ENCODE measurements at places on chromosomes 3 and 15.

DNA sequence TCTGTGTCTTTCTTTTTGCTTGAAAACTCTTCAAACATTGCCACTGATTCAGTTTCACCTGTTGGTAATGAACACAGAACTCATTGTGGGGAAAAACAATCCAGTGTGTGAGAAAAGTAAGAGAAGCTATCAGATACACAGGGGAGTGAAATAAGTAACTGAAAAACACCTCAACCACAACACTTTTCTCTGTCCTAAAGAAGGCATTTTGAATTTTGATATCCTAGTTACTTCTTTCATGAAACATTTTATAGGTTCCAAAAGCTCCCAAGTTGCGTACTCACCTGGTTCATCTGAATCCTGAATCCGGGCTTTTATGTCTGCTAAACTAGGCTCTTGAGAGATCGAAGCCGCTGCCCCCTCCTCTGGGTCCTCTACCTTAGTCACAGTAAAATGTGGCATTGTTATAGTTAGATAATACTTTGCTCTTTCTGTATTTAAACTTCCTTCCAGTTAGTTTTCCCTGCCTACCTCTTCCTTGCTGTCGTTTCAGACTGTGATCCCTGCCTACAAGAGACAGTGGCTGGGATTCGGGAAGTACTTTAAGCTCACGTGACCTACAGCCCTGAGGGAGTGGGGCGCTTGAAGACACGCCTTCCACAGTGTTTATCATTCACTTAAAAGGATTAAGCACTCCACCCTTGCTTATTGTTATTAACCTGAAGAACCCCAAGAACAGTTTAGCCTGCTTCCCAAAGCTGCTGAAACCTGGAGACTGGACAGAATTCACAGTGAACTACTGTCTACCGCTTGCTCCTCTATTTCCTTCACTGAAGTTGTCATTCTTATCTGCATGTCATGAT is 19.1 kb downstream of the SLC12A6 start:
- DNase-seq, result peak; percentile 38

DNA sequence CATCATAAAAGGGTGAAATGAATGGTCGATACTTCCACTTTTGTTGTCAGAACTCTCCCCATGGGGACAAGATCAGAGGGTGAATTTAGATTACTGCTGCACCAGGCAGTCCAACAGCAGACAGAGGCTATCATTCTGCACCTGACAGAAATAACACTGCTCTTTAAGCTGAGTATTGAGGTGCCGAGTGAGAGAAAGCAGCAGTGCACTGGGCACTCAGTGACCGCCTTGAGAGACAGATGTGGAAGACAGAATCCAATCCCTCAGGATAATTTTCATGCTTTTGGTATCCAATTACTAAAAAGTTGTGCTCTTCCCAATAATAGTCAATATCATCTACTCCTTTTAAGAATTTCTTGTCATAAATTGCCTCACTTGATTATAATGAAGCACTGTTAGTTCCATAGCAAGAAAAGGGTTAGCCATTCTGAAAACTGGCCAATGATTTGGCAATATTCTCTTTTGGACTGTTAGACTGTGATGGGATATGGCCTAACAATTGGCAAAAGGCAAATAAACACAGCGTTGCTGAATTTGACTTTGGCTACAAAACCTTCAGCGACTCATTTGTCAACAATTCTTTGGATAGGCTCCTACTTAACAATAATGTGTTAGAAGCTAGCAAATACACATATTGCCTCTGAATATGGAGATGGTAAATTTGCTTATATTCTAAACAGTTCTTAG is 5.5 kb downstream of the FGF7 start:
- no peak for DNase-seq

- DNase-seq, result no peak
Observed at GRCh38 chr3:174951034-174951433, 91.9 kb downstream of the NAALADL2 start.

DNA sequence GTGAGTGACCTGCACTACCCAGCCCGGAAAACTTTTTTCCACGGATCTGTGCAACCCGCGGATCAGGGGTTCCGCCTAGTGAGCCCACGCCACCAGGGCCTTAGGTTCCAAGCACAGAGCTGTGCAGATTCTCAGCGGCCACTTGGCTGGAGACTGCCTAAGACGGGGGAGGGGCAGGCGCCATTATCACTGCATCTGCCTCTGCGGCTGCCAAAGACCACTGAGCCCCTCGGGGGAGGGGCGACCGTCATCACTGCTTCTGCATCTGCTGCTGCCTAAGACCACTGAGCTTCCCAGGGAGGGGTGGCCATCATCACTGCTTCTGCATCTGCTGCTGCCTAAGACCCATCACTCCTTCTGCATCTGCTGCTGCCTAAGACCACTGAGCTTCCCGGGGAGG is 460.2 kb downstream of the OCA2 start:
- DNase-seq, result no peak

GRCh38 chr3:109804697-109805096 is 467.4 kb upstream of the DPPA4 start:
- no peak for DNase-seq

DNA sequence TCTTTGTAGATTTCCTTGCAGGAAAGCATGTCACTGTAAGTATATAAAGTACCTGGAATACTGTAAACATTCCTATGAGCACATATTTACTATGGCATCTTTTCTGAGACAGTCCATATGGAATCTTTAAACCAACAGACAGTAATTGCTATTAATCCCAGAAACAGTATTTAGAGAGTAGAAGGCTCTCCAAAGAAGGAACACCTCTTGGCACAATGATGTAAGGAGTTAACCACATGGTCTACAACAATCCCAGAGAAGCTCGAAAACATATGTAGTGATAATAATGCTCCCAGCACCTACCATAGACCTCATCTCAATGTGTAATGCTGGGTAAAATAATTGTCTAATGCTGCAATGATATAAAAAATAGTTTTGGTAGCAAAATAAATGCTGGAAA is 95.8 kb upstream of the IL12A start:
- no peak for DNase-seq

DNA sequence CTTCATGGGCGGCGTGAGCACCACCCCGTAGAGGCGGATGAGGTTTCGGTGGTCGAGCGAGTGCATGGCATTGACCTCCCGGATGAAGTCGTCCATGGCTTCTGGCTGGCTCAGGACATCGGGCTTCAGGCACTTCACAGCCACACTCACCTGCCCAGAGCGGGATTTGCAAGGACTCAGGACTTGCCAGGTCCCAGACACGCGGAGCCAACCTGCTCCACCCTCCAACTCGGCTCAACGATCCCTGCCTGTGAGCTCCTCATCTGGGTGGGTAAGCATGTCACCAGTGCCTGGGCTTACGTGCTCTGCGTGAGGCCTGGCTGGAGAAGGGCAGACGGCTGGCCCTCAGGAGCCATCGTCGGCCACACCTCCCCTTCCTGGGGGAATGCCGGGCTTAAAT is 25.2 kb downstream of the TNK2 start:
- DNase-seq, result no peak

DNA sequence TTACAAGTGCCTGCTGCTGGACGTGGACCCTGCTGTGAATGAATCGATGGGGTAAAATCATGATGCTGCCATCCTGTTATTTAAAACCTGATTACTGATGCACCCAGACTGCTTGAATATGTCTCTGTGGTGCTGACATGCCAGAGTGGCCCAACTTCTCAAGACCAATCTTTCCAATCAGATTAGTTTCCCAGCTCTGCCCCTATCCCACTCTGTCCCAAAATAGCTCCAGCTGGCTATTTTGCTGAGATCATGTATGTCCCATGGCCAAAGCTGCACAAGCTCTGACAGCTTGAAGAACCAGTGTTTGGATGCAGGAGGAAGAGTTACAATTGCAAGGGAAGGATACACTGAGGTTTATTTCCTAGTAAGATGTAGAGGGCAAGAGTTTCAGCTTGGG is 153.6 kb downstream of the TMEM108 start:
- no peak for DNase-seq

DNA sequence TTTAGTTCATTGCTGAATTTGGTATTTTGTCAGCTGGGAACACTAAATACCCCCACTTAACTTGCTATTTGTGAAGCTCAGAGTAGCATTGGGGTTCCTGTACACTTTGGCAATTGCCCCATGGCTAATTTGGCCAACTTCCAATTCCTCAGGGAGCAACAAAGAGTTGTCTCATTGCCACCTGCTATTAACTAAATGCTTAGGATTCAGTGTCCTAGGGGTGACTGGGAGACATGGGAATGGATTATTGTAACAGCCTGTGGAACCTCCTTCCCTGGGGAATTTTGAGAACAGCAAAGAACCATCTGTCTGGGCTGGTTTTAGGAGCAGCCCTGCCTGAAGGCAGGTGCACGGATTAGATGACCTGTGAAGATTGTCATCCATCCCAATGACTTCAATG is 437.4 kb upstream of the TPRG1 start:
- DNase-seq, result no peak

GRCh38 chr3:112089956-112090886 is 4.0 kb downstream of the C3orf52 start:
- DNase-seq, result no peak

DNA sequence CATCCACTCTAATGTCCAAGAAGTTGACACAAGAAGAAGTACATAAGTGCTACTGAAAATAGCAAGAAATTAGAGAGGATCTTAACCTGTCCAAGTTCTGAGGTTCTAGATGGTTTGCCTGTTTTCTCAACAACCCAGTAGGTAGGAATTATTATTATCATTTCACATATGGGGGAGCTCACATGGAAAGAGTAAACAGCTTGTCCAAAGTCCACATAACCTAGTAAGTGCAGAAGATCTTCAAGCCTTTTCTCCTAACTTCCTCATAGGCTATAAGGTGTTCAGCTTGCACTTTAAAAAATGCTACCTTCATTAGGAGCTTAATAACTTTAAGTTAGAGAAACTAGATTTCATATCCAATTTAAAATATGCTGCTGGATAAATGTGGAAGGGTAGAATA is 3.0 kb downstream of the SLC2A2 start:
- no peak for DNase-seq

- DNase-seq, result no peak
Observed at GRCh38 chr3:13263770-13264467, 156.2 kb downstream of the NUP210 start.

GRCh38 chr3:143120716-143121240 is 1.2 kb downstream of the CHST2 start:
- DNase-seq, result peak; percentile 31

GRCh38 chr3:112651516-112651915 is 10.6 kb upstream of the CCDC80 start:
- DNase-seq, result no peak

- no peak for DNase-seq
Observed at GRCh38 chr15:86115145-86115801, 35.6 kb downstream of the AGBL1 start.

DNA sequence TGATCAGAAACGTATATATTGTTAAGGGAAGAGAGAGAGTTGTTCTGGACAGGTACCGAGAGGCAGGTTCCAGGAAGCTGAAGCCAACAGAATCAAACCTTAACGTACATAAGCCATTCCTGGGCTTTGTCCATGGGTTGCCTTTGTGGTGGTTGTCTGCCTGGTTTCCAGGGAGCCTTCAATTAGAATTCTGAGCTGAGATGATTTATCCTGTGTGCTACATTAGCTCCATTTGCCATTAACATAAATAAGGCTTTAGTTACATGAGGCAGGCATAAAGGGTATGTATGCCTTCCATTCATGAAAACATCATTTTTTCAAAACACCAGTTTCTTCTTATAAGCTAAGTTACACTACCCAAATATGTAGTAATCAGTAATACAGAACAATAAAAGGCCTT is 729.4 kb upstream of the CFAP20DC start:
- DNase-seq, result no peak

DNA sequence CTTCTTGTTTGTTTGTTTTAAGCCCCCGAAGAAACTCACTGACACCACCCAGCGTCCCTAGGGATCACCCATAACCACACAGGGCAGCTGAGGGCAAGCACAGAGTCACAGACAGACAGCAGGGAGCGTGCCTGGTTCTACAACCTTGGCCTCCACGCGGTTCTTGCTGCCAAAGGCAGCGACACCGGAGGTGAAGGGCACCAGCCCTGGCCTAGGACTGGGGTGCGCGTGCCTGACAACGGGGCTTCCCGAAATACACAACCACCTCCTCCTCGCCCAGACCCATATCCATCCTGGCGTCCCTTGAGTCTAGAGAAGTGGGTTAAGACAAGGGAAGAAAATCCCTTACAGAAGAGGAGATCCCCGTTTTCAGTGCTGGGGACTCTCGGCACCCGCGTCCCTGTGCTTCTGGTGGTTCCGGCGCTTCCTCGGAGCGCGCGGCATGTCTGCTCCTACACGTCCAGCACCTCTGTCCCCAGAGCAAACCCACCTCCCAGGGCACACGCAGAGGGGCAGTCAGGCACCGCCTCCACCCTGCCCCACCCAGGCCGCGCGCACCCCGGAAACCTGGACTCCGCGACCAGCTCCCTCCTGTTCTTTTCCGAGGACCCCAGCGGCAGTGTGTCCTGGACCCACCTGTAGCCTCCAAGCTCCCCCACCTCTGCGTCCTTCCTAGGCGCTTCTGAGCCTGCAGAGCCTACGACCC is 911 bp downstream of the RFTN1 start:
- peak; percentile 52 for DNase-seq

GRCh38 chr3:16048435-16049318 is 125.8 kb upstream of the GALNT15 start:
- peak; percentile 31 for DNase-seq

- DNase-seq, result no peak
Observed at GRCh38 chr15:100731267-100732152, 129.1 kb downstream of the ASB7 start.

GRCh38 chr3:171673951-171674350 is 136.3 kb downstream of the PLD1 start:
- DNase-seq, result no peak

- no peak for DNase-seq
Observed at GRCh38 chr3:40047406-40047805, 238.0 kb downstream of the MYRIP start.

- no peak for DNase-seq
Observed at GRCh38 chr15:55499151-55499550, 8.9 kb downstream of the DNAAF4 start.

DNA sequence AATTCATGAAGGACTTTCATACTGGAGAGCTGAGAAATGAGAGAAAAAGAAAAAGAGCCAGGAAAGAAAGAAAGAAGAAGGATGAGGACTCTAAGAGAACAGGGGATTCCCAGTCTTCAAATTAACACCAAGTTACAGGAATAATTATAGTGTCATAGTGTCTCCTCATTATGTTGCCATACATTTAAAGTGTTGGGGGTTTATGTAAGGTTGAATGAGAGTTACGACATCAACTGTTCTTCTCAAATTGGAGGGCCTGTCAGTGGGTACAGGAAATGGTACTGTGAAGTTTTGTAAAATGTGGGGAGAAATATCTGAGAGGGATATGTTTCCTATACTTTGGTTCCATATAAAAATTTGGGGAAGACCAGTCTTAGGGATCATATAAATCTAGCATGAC is 12.3 kb upstream of the CD200 start:
- no peak for DNase-seq

GRCh38 chr15:66802025-66803001 is 100.3 kb downstream of the SMAD6 start:
- DNase-seq, result no peak

- no peak for DNase-seq
Observed at GRCh38 chr3:160949460-160949859, 155.7 kb downstream of the B3GALNT1 start.

DNA sequence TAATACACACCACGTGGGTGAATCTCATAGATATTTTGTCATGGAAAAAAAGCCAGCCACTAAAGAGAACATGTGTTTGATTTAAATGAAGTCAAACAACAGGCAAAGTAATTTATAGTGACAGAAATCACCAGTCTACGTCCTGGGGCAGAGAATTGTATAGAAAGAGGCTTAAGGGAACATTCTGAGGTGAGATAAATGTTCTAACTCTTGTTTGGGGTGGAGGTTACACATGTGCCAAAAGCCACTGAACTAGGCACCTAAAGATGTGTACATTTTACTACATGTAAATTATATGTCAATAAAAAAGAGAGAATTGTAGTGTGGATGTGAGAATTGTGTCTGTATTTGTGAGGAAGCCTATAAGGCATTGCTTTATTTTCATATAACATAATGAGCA is 184.9 kb downstream of the NEK10 start:
- DNase-seq, result no peak
